ENCODE measurements at places on chromosomes 6 and 20. TPM values are rescaled to one million over a fixed set of nuclear protein-coding genes. Genes with fewer than 3 reads are reported as not detected.

DNA sequence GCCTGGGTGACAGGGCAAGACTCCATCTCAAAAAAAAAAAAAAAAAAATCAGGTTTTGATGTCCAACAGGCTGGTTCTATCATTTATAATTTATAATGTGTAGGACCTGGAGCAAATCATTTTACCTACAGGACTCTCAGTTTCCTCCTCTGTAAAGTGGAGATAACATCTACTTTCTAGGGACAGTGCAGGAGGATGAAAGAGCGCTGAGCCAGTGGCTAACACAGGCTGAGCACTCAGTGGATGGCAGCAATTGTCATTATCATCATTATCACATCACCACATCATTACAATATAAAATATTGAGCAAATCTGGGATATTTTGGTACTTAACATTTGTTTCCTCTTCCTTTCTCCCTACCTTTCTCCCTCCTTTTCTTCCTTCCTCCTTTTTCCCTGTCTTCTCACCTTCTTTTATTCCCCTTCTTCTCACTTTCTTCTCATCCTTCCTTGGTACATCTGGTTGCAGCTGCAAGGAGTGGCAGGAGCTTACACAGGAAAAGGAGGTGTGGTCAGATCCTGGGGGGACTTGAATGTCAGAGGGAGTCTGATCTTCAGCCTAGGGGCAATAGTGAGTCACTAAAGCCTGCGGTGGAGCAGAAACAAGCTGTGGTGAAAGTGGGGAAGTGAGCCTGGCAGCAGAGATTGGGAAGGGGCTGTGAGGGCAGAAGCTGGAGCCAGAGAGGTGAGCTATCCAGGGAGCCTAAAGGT, 24.6 kb upstream of the CTNNBL1 start:
- H3K4me3 ChIP-seq: no peak overlapping the region
- H3K27ac ChIP-seq: no peak overlapping the region
- H3K4me1 ChIP-seq: peaks cover 6% of the 10 kb centered on the region

- H3K4me1 ChIP-seq: peaks cover 23% of the 10 kb centered on the region
- H3K27me3 ChIP-seq: no peaks in the 10 kb centered on the region
- H3K27ac ChIP-seq: no peak overlapping the region
- DNase-seq: no peak
- peaks cover 28% of the 10 kb centered on the region for H3K36me3 ChIP-seq
Observed at GRCh38 chr20:37749218-37749617, 55.4 kb downstream of the CTNNBL1 start.

DNA sequence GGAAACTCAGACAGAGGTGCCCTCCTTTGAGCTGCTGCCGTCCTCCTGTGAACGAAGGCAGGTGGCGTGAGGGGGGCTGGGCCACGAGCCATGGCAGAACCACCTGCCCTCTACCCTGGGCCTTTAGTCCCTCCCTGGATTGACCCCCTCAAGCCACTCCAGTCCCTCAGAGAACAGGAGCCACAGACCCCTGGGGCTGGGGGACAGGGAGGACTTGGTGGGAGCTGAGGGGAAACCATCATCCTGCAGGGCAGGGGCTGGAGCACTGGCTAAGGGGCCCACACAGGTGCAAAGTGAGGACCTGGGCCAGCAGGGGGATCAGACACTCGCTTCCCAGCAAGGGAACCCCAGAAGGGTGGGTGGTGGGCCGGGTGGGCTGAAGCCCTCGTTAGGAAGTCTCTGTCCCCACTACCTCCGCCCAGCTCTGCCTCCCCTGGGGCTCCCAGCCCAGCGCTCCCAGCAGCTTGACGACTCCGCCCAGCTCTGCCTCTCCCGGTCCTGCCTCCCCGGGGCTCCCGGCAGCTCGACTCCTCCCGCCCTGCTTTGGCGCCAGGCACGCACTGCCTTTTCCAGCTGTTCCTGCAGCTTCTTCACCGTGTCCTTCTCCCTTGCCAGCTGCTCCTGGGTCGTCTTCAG, 44.4 kb downstream of the DSTN start:
- no peaks in the 10 kb centered on the region for H3K27me3 ChIP-seq
- H3K27ac ChIP-seq: peak overlapping the region; percentile 59
- peak; percentile 38 for DNase-seq
- H3K4me1 ChIP-seq: peaks cover 42% of the 10 kb centered on the region
- H3K36me3 ChIP-seq: peaks cover 3% of the 10 kb centered on the region

DNA sequence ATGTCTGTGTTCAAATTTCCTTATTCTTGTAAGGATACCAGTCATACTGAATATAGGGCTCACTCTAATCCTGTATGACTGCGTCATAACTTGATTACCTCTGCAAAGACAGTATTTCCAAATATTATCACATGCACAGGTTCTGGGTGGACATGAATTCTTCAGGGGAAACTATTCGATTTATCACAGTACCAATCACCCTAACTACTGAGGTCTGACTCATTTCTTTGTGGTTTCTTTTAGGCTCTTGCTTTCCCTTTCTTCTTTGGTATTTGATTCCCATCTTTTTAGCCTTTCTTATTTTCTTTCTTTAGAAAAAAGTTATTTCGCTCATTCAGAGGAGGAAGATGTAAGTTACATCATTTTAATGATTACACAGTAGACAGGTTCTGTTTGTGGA, 40.3 kb upstream of the TBX18 start:
- no peak for DNase-seq
- H3K27ac ChIP-seq: no peak overlapping the region
- no peaks in the 10 kb centered on the region for H3K27me3 ChIP-seq
- no peaks in the 10 kb centered on the region for H3K4me1 ChIP-seq
- no peak overlapping the region for H3K4me3 ChIP-seq

GRCh38 chr20:33169176-33169794, 1.3 kb downstream of the BPIFA2 start:
- H3K36me3 ChIP-seq: no peaks in the 10 kb centered on the region
- no peak for DNase-seq
- no peak overlapping the region for H3K27ac ChIP-seq
- peaks cover 4% of the 10 kb centered on the region for H3K27me3 ChIP-seq

DNA sequence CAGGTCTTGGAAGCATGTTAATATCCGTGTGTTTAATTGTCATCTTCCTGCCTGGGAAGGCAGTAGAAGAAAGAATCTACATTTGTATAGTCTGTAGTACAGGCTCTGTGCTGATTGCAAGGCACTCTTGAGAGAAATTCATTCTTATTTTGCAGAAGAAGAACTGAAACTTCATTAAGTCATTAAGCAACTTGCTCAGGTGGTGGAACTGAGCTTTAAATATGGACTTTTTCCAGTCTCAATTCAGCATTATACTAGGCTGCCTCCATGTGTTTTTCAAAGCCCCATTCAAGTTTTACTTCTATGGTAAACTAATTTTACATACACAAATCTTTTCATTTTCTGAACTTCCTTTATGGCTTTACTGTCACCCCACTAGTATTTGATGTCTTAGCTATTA, 18.7 kb downstream of the ZNF451 start:
- no peak for DNase-seq
- H3K27me3 ChIP-seq: no peaks in the 10 kb centered on the region
- peaks cover 36% of the 10 kb centered on the region for H3K36me3 ChIP-seq
- peaks cover 26% of the 10 kb centered on the region for H3K4me1 ChIP-seq
- no peak overlapping the region for H3K27ac ChIP-seq
- H3K4me3 ChIP-seq: no peak overlapping the region

DNA sequence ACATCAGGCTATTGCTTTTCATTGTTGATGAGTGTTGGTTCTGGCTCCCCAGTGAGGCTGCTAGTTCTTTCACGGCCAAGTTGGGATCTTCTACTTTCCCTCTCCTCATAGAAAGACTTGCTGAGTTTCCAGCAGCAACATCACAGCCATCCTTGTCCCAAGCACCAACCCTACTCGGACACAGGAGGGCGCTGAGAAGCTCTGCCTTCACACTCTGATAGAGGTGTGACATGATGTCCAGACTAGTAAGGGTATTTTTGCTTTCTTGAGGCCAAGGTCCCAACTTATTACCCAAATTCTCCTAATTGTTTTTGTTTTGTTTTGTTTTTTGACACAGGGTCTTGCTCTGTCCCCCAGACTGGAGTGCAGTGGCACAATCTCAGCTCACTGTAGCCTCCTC, 3.0 kb upstream of the GCM1 start:
- no peak for DNase-seq
- H3K4me3 ChIP-seq: no peak overlapping the region
- no peaks in the 10 kb centered on the region for H3K4me1 ChIP-seq

- H3K27me3 ChIP-seq: no peaks in the 10 kb centered on the region
- H3K4me3 ChIP-seq: no peak overlapping the region
- peaks cover 75% of the 10 kb centered on the region for H3K4me1 ChIP-seq
Observed at GRCh38 chr20:41160686-41161085, 23.3 kb downstream of the PLCG1 start.

DNA sequence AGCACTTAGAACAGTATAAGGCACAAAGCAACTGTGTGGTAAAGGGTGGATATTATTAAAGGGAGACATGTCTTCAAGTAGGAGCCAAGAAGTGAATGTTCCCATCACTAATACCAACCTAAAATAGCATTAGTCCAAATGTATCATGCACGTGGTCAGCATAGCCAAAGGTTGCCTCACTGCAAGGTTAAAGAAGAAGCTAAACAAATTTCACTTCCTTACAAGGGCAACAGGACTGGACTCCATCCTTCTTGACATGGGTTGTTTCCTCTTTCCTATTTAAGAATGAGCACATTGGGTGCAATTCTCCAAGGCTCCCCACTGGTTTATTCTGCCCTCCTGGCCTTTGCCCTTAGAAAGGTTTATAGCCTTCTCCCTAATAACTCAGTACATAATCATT, 186.7 kb downstream of the PHACTR1 start:
- no peaks in the 10 kb centered on the region for H3K36me3 ChIP-seq
- DNase-seq: no peak
- peaks cover 26% of the 10 kb centered on the region for H3K27me3 ChIP-seq

Gene XKR7
- total RNA-seq: not detected

Gene KCNK16
- not detected for total RNA-seq
